ENCODE measurements at places on chromosomes 1 and 21.

- DNase-seq = no peak
These were observed 11.2 kb upstream of the AK2 start for GRCh38 chr1:33047839-33048305.

GRCh38 chr1:8410791-8411190 is 92.9 kb downstream of the SLC45A1 start:
- DNase-seq = no peak

DNA sequence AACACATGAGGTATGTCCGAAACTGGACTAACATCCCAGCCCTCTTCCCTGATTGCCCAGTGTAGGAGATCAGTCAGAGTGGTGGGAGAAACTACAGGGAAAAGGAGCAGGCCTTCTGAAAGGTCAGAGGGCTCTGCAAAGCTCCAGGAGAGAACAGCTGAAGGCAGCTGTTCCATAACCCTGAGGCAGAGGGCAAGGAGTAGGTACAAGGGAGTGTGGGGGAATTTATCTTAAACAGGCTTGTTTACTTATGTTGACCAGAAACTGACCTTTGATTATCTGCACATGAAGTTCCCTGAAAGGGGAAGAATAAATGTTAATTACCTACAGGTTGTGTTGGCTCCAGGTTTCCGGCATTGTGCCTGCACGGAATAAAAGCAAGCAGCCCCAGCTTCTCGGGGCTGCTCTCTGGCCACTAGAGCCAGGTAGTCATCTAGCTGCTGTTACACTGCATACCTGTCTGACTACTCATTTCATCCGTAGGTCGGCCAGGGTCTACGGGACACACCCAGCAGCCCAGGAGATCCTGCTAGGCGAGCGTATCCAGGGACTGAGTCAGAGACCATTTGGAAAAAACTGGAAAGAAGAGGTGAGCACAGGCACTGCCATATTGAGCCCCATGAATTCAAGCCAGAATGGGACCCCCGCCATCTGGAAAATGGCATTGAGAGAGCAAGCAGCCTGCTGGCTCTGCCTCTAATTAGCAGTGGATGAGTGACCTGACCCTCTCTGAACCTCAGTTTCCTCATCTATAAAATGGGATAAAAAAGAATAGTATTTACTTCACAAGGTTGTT is 14.9 kb upstream of the PAQR7 start:
- DNase-seq = no peak

DNA sequence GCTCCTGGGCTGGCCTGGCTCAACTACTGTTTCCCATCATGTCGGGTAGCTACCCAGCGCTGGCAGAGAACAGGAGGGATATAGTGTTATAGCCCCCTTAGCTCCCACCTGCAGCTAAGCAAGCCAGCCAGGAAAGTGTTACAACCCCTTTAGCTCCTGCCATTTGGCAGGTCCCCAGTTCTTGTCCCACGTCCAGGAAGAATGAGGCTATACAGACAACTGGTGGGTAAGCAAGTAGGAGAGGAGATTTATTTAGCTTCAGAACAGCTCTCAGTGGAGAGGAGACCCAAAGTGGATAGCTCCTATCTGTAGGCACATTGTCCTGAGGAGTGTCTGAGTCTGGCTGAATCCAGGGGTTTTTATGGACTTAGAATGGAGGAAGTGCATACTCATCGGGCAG is 741.1 kb upstream of the B3GALT2 start:
- no peak for DNase-seq

- DNase-seq = no peak
These were observed 32.4 kb downstream of the KCTD3 start for GRCh38 chr1:215599418-215600074.

GRCh38 chr21:38036016-38036415 is 119.8 kb upstream of the KCNJ6 start:
- no peak for DNase-seq
